Mesothelial cell of epicardium (in vitro differentiated cells): ENCODE measurements at places on chromosomes 6 and 20. TPM values are rescaled to one million over a fixed set of nuclear protein-coding genes. Genes with fewer than 3 reads are reported as not detected.

The MYBL2 gene
- total RNA-seq = 22.8 to 26.8 TPM (median 24.3 TPM) in 3 replicates

The VEGFA gene
- total RNA-seq = 181 to 186 TPM (median 185 TPM) in 3 replicates

The GCNT2 gene
- 29.3 to 35.0 TPM (median 32.2 TPM) in 3 replicates for total RNA-seq

GRCh38 chr6:41451039-41451438 lies 95.1 kb upstream of the FOXP4 start:
- DNase-seq = no peak

DNA sequence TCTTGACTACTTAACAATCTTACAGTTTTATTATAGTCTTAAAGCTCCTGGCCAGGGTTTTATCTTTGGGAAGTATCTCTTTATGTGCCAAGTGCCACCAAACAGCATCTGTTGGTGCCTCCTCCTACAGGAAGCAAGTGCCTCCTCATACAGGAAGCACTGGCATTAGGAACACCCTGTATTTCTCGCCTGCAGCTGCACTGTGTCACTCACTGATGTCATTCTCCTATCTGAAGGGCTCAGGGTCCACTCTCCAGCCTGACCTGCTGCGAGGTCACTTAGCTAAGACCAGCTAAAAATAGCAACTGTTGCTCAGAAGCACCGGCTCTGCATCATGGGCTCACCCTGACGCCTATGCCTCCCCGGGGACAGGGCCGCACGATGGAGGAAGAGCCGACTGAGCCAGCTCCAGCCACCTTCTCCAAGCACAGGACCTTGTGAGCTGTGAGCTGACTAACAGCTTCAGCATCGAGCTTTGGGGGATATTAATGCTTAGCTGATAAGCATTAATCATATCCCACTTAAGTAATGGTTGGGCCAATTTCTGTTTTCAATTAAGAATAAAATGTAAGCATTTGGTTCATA lies 66.3 kb upstream of the CD93 start:
- no peak for DNase-seq

DNA sequence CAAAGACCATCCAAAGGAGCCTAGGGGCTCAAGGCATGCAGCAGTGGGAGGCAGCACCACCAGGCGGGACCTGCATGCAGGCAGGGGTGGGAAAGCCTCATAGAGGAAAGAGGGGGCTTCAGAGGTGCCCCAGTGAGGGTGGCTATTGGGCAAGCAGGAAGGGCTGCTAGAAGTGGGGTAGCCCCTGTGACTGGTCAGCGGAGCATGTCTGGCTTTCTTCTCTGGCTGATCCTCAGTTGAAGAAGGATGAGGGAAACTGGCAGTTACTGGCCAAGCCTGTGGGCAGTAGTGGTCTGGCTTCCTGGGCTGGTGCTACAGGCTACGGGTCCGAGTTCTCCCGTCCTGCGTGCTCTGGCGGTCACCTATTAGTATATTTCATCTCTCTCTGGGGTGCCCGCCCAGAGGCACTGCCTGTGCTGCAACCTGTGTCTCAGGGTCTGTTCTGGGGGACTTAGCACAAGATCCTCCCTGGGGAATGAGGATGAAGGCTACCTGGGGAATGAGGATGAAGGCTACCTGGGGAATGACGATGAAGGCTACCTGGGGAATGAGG lies 35.9 kb upstream of the CST7 start:
- DNase-seq = no peak
